ENCODE measurements at places on chromosomes 7 and 10.

GRCh38 chr7:150685219-150686029, at the start of gene GIMAP2:
GIMAP2 (plus strand) TSS chr7:150685706; CDS start chr7:150687060, 1,354 bp downstream.
- peak; percentile 74 for DNase-seq

GRCh38 chr7:106869954-106870353, 4.9 kb downstream of the PIK3CG start:
- no peak for DNase-seq

DNA sequence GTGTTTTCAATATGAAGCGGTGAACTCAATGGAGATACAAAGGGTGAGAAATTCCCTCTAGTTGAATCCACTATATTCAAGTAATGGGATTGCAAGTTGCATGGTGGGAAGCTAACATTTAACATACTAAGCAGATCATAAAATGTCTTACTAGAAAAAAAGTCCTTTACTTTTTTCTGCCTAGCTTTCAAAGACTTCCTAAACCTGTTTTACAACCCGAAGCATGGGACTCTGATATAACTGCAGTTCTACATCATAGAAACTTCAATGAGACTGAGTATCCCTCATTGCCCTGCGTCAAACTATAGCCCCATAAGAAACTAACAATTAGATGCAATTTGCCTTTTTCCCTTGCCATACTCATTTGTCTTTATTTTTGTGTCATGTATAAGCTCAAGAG, 179.9 kb downstream of the RTKN2 start:
- DNase-seq = no peak

DNA sequence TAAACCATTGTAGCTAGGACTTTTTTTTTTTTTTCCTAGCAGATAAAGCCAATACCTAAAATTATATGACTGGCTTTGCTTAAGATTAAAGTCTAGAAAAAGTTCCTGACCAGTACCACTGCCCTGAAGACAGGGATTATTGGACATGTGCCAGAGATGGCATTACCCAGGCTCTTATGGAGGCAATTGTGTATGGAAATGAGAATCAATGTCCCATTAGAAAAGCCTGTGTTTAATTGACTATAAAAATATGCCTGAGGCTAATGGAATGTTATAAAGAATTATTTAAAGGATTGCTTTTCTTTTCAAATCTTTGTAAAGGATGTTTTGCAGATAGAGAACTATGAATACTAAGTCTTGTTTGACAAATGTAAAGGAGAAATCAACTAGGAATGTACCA, 196.7 kb downstream of the ANK3 start:
- no peak for DNase-seq

GRCh38 chr7:108053250-108053649, 50.3 kb upstream of the LAMB1 start:
- no peak for DNase-seq

GRCh38 chr10:116676118-116676517, 55.4 kb downstream of the PNLIPRP2 start:
- no peak for DNase-seq

DNA sequence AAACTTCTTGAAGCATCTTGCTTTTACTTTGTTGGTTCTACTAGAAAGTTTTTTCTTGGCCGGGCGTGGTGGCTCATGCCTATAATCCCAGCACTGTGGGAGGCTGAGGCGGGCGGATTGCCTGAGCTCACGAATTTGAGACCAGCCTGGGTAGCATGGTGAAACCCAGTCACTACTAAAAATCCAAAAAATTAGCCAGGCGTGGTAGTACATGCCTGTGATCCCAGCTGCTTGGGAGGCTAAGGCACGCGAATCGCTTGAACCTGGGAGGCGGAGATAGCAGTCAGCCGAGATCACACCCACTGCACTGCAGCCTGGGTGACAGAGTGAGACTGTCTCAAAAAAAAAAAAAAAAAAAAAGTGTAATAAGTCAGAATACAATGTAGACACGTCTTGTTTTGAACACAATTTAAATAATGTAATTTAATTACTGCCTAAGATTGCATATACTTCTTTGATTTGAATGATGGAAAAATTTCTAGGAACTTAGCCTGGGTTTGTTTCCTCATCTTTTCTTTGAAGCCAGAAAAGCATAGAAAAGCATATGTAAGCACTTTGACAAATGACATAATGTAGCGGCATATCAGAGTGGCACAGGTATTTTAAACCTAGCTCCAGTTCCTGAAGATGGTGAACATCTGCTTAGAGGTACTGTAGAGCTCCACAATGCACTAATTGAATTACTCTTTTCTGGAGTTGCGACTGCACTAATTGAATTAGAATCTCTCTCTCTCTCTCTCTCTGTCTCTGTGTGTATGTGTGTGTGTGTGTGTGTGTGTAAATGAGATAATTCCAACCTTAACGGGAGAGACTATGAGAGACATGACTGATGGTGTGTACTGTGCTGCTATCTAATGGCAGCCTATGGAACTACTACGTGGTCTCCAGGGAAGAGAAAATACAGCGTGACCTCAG, 87.8 kb downstream of the BTRC start:
- peak; percentile 51 for DNase-seq

DNA sequence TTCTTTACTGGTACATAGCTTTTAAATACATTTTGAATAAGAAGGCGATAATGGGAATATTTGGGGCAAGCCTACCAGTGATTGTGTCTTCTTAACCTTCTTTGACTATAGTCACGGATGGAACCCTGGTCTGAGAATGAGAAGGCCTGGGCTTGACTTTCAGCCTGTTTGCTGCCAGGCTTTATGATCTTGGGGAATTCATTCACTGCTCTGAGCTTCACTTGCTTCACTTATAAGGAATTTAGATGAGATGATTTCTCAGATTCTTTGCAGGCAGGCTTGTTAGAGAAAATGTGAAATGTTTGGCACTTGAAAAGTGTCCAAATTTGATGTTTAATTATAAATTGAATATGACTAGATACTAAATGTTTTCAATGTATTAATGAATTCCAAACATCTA, 42.5 kb downstream of the NUP205 start:
- no peak for DNase-seq

DNA sequence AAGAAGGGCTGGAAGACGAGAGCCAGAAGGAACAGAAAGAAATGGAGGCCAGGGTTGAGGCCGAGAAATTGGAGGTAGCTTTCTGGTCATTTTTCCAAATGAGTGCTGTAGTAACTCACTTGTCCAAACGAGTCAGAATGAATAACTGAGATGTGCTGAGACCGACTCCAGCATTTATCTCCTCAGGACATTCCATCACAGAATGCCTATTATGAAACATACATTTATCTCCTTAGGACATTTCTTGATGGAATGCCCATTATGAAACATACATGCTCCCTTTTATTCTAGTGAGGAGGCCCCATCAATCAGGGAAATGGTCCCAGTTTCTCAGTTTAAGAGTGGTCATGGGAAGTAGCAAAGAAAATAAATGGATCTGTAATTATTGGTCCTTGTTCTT, 16.5 kb downstream of the AVL9 start:
- no peak for DNase-seq

DNA sequence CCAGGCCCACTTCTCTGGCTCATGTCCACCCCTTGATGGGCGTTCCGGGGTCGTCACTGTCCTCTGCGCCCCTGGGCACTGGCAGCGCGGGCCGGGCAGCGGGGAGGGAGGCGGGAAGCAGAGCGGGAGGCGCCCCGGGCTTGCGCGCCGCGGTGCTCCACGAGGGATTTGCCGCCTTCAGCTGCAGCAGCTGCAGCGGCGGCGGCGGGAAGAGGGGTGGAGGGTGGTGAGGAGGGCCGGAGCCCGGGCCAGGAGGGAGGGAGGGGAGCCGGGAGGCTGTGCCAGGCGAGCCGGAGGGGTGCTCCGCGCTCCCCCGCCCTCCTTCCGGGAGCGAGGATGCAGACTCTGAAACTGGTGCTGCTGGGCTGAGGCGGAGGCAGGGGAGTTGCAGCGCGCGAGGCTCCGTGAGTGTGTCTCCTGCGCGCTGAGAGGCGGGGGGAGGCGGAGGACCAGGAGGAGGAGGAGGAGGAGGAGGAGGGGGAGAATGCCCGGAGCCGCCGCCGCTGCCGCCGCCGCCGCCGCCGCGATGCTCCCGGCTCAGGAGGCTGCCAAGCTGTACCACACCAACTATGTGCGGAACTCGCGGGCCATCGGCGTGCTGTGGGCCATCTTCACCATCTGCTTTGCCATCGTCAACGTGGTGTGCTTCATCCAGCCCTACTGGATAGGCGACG, at the start of gene LHFPL3:
Gene LHFPL3, plus strand, starts transcription at position 308 of the 674 bp plus-strand sequence.
- no peak for DNase-seq

DNA sequence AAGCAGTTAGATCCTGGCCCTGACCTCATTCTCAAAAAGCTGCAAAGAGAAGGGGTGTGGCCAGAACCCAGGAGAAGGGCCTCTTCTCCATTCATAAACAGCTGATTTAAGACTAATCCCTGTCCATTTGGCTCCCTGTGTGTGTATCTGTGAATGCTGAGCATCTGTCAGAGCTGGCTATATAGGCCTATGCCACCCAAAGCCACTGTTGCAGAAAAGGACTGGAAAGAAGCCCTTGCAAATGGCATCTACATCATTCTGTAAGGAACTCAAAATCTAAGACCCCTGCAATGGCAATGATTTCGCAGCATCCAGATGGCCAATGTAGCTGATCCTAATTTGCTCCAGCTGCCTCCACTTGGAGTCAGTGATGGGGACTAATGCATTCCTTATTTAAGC, 384.5 kb downstream of the KCNMA1 start:
- no peak for DNase-seq

DNA sequence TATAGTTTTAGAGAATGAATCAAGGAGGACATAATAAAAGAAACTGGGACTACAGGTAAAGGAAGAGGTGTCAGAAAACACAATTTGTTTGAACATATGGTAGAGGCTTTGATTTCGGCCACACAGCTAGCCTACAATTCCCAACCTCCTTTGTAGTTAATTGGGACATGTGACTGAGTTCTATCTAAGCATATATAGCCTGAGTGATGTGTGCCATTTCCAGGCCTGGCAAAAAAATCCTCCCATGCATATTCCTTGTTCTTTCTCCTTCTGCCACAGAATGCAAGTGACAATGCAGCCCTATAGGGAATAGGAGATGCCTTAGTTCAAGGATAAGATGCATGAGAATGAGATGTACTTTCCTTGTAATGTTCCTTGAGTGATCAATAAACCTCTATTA, 590.7 kb upstream of the STEAP1 start:
- DNase-seq = no peak

- no peak for DNase-seq
Measured at GRCh38 chr7:43311052-43311451, 198.6 kb downstream of the HECW1 start.

GRCh38 chr10:101062232-101063049, 652 bp downstream of the KAZALD1 start:
- DNase-seq = peak; percentile 67

GRCh38 chr7:41940760-41941343, 238.0 kb upstream of the INHBA start:
- peak; percentile 63 for DNase-seq

DNA sequence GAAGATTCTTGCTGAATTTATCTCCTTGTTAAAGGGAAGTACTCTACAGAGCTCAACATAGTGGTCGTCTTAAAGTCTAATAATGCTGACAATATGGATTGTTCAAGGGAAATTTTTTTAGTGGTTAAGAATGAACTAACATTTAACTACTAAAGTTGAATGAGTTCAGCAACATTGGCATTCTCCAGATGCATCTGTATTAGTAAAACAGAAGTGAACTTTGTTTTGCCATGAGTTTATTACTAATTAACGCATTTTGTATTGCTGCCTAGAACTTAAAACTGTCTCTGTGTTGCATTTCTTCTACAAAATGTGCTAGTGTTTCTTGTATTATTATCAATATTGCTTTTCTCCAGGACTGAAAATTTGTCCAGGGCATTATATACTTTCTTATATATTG, 67.5 kb downstream of the C1GALT1 start:
- no peak for DNase-seq

GRCh38 chr7:1140476-1141104, 19.4 kb downstream of the ZFAND2A start:
- DNase-seq = peak; percentile 39

DNA sequence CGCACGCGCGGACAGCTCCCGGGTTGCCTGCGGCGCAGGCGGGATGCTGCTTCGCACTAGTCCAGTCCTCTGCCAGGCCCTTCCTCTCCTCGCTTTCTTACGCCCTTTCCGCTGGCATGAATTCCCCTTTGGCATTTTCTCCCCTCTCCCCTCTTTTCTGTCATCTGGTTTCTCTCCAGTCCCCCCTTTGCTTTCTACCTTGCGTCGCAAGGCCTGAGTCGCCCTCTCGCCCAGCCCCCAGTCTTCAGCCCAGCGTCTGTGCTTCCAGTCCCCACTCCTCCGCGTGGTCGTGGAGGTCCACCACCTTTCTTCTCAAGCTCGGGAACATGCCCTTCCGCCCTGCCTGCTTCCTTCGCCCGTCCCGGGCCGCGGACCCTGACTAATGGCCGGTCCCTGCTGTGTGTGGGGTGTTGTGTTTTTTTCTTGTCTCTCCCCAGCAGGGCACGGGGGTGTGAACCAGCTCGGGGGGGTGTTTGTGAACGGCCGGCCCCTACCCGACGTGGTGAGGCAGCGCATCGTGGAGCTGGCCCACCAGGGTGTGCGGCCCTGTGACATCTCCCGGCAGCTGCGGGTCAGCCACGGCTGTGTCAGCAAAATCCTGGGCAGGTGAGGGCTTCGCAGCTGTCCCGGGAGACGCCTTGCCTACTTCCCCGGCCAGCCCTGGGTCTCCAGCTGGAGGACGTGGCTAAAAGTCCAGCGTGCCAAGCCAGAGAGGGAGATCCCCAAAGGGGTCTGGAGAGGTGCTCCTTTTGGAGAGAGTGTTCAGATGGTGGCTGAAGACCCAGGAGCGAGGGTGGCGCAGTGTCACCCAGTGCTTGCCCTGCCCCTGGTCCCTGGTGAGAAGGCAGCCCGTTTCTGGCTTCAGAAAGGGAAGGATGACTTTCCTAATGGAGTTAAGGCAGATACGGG, 4.2 kb downstream of the PAX2 start:
- DNase-seq = no peak

GRCh38 chr10:82847242-82847641, 972.2 kb downstream of the NRG3 start:
- DNase-seq = no peak

DNA sequence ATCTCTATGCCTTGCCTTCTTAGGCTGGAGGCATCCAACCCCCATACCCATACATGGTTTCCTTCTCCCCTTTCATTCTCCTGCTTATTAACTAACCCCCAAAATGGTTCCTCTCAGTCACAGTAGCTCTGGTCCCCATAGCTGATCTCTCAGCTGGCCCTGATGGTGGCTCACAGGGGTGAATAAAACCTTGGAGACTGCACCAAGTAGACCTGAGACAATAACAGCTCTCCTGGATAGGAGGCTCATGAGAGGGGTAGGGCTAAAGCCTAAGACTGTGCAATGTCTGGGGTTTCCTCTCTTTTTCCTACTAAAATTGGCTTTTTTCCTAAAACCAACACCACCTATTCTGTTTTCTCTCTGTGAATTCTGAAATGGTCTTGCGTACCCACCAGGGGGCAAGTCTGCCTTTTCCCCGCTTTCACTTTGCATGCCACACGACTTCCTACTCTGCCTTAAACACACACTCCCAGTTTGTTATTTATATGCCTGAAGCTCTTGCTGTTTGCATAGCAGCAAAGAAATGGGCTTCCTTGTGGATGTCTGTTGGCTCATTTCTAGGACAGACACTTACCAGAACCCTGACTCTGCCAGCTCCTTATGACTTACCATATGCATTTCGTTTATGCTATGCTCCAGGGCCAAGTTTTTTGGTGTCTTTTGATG, 18.4 kb upstream of the PON1 start:
- DNase-seq = no peak

All from activated CD4-positive, alpha-beta T cell treated with anti-CD3 and anti-CD28 coated beads, Interleukin-2, amount 50 U/mL, for 16 hours (primary cell).